ENCODE measurements at places on chromosomes 6 and 20.

GRCh38 chr20:4844751-4845465 is 123.2 kb downstream of the PRND start:
- no peak for DNase-seq

GRCh38 chr6:162181741-162182401 is 545.7 kb downstream of the PRKN start:
- DNase-seq, result no peak

- no peak for DNase-seq
Measured at GRCh38 chr20:53866794-53867740, 203.3 kb downstream of the BCAS1 start.

DNA sequence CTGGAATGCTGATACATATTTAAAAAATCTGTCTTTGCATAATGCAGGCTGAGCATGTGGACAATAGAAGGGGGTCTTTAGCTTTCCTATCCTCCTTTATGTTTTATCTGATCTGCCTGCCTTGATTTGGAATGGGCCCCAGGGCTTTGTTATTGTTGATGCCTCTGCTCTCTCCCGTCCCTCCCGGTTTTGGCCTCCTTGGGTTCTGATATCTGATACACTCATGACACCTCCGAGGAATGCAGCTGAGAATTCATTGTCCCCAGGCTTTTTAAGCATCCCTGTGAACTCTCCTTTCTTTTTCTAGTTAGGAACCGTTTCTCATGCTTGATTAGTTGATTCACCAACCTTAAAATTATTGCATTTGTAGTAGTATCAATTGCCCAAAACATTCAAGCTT is 185.5 kb upstream of the RALGAPA2 start:
- DNase-seq, result no peak

- DNase-seq, result no peak
Measured at GRCh38 chr20:32945710-32946221, 58.5 kb downstream of the SUN5 start.

DNA sequence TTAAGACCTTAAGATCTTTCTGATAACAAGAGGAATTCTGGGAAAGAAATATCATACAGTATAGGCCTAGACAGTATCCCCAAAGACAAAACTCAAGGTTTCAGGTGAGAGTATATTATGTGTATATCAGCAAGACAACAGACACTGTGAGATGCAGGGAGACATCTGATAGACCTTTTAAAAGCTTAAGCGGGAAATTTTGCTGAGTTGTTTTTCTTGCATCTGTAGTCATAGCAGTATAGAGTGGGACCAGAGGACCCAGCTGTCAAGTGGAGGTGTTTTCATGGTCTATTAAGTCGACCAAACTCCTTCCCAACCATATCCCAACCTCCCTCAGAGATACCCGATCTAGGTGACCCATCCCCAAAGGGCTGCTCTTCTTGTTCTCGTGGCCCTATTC is 98.1 kb upstream of the THEMIS start:
- no peak for DNase-seq

DNA sequence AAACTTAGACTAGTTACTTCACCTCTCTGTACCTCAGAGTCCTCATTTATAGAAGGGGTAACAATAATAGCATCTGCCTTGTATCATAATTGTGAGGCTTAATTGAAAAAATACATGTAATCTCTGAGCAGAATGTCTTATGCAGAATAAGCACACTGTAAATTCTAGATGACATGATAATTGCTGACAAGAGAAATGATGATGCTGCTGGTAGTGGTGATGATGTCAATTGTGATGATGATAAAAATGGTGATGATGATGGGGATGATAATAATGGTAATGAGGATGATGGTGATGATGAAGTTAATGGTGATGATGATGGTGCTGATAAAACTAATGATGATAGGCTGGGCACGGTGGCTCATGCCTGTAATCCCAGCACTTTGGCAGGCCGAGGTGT is 346.1 kb upstream of the CDH4 start:
- DNase-seq, result no peak

- no peak for DNase-seq
Measured at GRCh38 chr6:169176361-169176991, 77.2 kb downstream of the THBS2 start.

DNA sequence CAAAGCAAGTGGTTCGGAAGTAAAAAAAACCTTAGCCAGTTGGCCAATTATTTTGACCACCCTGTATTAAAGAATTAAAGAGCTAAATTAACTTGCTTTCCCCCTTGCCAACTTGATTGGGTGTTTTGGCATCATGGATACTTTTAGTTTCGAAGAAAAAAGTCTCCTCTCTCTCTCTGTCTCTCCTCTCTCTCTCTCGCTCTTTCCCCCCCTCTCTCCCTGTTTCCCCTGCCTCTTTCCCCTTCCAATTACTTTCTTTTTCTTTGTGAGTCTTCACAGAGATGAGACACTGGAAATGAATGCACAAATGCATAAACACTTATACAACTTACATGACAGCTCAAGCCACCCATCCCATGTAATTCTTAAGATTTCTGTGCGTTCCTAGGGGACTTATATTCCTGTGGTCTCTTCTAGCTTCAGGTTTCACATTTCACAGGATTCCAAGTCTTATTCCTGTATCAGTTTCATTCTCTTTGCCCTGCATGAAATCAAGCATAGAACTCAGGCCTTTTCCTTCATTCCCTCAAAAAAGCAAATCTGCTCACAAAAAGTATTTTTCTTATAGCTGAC is 32.9 kb upstream of the EYA4 start:
- no peak for DNase-seq

DNA sequence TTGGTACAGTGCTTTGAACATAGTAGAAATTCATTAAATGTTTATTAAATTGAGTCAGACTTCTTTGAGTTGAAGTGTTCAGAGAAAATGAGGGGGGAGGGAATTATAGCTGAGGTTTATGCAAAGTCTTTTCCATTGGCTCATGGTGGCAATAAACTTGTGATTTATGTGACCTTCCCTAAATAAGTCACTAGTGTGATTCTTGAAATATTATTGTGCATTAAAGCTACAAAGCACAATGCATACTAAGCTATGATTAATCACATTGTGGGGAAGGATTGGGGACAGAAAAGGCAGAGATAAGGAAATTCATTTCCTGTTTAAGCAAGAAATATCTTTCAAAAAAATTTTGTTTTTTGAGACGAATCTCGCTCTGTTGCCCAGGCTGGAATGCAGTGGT is 877.5 kb downstream of the TFAP2A start:
- no peak for DNase-seq

GRCh38 chr6:128208851-128209580 is 308.2 kb upstream of the THEMIS start:
- DNase-seq, result no peak

GRCh38 chr6:112310439-112311125 is 36.5 kb upstream of the RFPL4B start:
- DNase-seq, result no peak

- DNase-seq, result no peak
Measured at GRCh38 chr6:36353411-36353915, 16.8 kb upstream of the BNIP5 start.

DNA sequence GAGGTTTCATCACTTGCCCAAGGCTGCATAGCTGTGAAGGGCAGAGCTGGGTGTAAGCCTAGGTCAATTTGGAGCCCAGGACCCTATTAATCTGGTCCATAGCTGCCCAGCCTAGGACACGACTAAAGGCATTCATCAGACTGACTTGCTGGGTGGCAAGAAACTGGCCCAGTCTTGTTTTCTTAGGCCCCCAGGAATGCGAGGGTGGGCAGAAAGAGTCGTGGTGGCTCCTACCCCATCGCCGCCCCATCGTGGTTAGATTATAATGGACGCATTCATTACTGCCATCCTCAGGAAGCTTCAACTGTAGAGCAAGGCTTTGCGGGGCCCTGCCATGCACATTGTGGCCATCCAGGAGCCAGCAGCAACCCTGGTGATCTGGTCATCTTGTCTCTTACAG is 16.1 kb downstream of the DYNLRB1 start:
- no peak for DNase-seq

DNA sequence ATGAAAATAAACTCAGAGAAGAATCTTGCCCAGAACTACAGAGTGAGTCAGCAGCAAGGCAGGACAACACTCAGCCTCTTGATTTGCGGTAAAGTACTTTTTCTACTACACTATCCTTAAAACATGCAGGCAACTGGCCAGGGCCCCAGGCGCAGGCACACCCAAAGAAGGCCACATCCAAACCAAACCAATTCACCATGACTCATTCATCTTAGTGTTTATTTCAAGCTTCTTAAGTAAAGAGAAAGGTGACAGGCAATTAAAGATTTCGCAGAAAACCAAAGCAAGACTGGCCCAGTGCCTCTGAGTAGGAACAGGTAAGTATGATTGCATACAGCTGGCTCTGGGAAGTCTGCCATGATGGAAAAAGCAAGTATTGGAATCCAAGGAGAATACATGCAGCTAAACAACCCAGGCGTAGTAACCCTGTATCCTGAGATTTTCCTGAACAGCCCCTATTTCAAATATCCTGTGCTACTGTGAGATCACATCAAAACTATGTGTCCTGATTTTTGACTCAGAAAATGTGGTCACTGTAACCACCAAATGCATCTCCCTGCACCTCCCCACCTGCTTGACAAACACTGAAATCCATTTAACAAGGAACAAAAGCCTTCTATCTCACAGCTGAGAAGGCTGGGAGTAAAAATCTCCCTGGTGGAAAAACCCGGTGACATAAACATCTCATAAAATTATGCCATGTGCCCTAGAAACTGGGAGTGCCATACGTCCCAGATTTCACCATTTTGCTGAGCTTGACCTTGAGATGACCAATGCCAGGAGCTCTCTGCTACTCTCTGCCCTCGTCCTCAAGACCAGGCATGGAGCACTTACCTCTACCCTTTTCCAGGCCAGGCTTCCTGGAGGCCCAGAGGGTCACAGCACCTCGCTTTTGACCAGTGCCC is 12.4 kb downstream of the WFDC3 start:
- no peak for DNase-seq

GRCh38 chr6:136521427-136521826 is 28.8 kb downstream of the MAP7 start:
- no peak for DNase-seq

DNA sequence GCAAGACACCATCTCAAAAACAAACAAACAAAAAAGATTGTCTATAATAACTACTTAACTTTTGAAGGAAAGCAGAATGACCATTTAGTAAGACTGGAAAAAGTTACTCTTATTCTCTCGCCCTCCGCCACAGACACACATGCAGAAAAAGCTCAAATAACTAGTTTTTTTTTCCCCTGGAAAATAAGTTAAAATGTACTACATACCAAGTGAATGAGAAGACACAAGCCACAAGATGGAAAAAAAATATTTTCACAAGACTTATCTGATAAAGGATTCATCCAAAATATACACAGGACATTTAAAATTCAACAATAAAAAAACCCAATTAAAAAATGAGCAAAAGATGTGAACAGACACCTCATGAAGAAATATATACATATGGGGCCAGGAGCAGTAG is 31.9 kb downstream of the NUDT3 start:
- no peak for DNase-seq

- no peak for DNase-seq
Measured at GRCh38 chr6:40347571-40348011, 239.6 kb downstream of the LRFN2 start.

DNA sequence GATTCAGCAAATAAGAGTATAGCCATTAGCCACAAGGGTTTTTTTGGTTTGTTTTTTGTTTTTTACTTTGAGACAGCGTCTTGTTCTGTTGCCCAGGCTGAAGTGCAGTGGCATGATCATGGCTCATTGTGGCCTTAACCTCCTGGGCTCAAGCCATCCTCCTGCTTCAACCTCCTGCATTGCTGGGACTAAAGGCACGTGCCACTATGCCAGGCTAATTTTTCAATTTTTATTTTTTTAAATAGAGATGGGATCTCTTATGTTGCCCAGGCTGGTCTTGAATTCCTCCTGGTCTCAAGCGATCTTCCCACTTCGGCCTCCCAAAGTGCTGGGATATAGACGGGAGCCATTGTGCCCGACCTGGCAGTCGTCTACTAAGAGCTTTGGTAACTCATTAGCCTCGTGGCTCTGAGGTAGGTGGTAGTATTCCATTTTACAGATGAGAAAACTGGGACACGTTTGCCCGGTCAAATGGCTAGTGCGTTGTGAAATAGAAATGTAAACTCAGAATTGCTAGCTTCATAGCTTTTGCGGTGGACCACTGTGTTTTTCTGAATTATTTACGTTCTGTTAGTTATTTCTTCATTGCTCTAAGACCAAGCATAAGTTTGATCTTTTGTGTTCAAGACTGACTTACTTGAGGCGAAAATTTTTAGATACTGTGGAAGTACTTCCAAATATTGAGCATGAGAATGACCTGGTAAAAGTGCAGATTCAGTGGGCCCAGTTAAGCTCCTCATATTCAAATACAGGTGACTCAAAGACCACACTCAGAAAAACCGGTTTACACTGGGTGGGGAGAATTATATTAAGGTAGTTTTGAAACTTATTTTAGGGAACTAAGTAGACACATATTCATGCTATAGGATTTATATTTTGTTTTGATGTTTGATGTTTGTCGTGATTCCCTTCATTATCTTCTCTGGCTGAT is 2.1 kb downstream of the PANK2 start:
- DNase-seq, result no peak

GRCh38 chr6:165702669-165703068 is 39.6 kb upstream of the PDE10A start:
- no peak for DNase-seq

DNA sequence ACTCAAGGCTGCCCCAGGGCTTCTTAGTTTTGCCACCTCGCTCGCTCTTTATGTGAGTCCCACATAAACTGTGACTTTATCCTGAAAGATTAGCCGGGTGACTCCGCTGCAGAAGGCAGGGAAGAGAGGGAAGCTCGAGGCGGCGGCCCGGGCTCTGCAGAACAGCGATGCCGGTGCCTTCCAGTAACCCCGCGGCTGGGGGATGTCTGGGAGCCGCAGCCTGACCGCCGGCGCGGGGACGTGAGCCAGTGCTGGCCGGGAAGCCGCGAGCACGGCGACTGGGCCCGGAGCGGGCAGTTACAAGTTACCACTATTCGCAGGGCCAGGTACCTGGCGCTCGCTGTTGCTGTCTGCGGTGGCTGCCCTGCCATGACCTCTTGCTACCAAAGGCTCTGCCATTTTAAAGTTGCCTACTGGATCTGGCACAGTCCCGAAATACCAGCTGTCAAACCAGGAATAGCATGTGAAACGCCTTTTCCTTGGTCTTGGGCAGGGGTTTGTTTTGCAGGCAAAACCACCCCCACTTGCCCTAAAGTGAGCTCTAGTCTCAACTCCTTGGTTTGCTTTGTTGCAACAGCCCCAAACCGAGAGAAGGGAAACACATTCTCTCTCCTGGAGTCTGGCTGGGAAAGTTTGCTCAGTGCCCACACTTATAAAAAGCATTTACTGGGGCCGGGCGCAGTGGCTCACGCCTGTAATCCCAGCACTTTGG is 124.0 kb upstream of the SLC2A12 start:
- no peak for DNase-seq

DNA sequence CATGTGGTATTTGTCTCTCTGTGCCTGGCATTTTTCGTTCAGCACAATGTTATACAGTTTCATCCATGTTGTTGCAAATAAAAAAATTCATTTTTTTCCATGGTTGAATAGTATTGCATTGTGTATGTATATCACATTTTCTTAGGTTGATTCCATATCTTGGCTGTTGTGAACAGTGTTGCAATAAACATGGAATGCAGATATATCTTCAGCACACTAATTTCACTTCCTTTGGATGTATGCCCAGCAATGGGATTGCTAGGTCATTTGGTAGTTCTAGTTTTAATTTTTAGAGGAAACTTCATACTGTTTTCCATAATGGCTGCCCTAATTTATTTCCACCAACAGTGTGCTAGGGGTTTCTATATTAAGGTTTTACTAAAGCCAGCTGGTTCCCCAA is 52.6 kb downstream of the GFRAL start:
- DNase-seq, result no peak

Data from renal cortex interstitium (tissue), 15 donors.